ENCODE measurements at places on chromosomes 7 and 10.

DNA sequence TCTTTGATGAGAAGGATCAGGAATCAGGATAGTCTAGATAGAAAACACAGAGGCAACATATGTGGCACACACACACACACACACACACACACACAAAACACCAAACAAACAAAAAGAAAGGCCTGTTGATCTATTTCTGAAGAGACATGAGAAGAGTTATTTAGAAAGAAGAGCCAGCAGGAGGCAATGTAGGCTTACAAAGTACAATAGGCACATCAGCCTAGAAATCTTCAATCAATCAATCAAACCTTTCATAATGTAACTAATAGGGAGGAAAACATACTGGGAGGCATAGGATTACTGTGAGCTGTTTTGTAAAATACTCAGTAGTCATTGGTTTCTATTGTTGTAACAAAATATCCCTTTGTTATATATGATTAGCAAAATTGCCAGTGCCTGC lies 47.3 kb upstream of the TES start:
- no peak for DNase-seq

DNA sequence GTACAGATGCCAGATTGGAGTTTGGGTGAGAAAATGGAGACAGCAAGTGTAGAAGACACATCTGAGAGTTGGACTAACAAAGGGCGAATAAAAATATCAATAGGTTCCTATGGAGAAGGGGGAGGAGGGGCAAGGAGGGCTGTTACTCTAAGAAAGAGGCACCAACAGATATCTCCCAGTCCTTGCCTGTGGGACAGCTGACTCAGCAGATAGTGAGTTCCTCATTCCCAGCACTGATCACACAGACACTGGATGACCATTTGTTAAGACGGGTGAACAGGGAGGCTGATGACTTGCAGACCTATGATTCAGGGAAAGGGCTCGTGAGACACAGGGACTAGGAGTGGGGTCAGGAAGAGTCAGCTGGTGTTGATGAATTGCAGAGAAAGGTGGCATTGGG lies 5.7 kb upstream of the PRR15 start:
- DNase-seq = no peak

- DNase-seq = no peak
Observed at GRCh38 chr10:7479861-7480598, 69.2 kb upstream of the SFMBT2 start.

DNA sequence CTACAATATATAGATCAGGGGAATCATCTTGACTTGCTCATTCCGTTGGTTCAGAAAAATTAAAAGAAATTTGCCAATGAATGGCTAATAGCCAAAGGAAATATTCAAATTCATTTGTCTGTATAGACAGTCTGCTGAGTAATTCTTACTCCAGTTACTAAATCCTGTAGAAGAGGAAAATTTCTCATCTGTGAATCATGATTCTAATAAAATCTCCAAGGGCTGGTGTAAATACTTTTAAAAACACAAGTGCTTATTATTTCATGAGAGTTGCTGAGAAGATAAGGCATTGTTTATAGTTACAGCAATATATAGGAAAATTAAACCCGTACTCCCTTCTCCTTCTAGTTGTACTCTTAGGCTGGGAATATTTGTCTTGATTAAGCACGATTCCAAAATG lies 53.0 kb downstream of the WNT2 start:
- DNase-seq = peak; percentile 88

DNA sequence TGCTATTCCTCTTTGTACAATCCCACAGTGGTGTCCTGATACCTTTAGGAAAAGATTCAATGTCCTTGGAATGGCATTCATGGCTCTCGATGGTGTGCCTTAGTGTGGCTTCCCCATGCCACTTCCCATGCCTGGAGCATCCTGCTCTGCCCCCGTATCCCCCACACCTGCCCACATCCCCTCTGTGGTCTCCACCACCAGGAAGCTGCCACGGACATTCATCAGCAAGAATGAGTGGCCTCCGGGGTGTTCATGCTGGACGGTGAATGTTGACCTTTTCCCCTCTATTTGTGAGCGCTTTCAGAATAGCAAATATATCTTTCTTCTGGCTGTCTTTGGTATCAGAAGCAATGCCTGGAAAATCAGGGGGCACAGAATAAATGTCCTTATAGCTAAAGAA lies 262.0 kb upstream of the NRP1 start:
- no peak for DNase-seq

DNA sequence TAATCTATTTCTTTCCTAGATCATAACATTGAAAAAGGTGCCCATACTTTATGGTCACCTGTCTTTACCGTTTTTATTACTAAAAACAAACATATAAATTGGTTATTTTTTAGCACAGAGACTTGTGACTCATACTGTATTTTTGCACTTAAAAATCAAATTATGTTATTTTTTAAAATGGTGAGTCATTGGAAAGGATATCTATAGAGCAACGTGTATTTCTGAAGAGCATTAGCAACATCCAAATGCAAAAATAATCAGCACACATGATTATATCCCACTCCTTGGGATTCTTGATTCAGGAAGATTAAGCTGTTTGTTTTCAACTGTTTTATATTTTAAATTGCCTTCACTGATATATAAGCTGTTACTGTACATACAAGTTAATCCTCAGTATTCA lies 40.7 kb upstream of the FMC1 start:
- DNase-seq = no peak

DNA sequence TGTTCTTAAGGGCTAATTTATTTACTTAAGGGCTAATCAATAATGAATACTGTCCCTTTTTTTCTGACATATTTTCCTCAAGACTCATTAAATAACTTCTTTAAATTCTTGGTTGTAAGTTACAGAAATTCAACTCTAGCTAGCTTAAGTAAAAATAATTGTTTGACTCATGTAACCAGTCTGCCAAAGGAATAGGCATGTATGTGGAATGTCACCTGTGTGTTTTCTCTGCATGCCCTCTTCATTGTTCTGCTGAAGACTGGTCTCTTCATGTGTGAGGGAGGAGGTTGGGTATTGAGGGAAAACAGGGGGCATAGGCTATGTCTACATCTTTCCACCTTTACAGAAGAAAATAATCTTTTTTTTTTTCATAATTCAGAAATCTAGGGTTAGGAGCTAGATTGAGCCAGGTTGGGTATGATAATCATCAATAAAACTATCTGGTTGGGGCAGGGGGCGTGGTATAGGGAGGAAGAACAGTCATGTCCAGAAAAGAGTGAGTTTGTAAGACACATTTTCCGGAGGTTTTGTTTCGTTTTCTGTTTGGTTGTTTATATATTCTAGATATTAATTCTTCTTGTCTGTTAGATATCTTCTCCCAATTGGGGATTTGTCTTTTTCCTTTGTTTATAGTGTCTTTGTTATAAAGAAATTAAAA lies 37.9 kb downstream of the EXOC4 start:
- DNase-seq = peak; percentile 36

- DNase-seq = no peak
Observed at GRCh38 chr7:132576721-132577085, 433 bp upstream of the PLXNA4 start.

GRCh38 chr7:152661479-152661878 lies 14.5 kb downstream of the XRCC2 start:
- DNase-seq = no peak

GRCh38 chr10:103712898-103713498 lies 142.4 kb downstream of the SH3PXD2A start:
- DNase-seq = peak; percentile 41

DNA sequence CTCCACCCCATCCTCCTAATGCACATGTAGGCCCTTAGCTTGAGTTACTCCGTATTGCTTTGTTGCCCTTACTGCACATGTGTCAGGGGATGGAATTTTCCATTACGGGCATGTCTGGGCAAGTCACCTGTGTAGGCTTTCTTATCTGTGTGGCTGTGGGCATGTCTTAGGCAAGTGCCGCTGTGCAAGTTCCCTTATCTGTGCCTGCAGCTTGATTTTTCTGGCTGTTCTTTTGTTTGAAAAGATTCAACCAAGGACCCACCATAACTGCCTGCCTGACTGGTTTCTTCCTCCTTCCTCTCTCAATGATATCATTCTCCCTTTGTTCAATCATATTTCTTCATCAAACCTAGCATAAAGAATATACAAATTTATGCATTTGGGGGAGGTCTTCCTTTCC lies 88.5 kb downstream of the AKR1D1 start:
- no peak for DNase-seq

DNA sequence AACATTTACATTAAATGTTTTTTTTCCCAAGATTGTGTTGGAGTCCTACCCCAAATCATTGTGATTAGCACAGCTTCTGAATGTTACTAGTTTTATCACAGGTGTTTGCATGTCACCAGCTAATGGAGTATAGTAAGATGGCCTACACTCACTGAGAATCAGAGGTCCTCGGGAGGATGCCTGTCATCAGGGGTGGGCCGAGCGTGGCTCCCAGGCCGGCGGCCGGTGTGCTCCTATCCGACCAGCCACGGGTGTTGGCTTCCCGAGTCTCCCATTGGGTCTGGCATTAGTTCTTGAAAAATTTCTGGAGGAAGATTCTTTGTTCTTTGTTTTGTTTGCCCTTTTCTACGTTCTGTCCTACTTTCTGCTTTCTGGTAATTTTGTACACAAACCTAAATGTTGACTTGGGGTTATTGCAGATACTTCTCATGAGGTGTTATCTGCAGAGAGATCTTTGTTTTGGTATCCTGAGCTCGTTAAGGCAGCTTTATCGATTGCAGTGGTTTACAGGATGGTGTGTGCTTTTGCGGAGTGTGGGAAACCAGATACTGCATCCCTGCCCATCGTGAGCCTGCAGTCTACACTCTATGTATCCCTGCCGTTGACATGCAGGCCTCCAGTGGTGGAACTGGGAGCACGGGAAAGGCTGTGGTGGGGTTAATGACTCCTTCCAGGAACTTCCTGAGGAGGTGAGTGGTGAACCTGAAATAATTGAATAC lies 67.3 kb upstream of the DNAJB6 start:
- DNase-seq = no peak

- DNase-seq = no peak
Observed at GRCh38 chr7:142887282-142888015, 1.9 kb upstream of the TRPV6 start.

- peak; percentile 71 for DNase-seq
Observed at GRCh38 chr10:73439605-73440312, 6.4 kb upstream of the MSS51 start.
